Activated T-cell treated with anti-CD3 and anti-CD28 coated beads for 1 hour (primary cell): ENCODE measurements at places on chromosomes 6 and 20.

GRCh38 chr20:25206063-25206403 is 10.5 kb downstream of the ENTPD6 start:
- DNase-seq, result no peak

GRCh38 chr6:39465539-39465938 is 143.0 kb upstream of the KCNK16 start:
- DNase-seq, result no peak

- no peak for DNase-seq
Observed at GRCh38 chr6:166766769-166767168, 139.7 kb upstream of the RPS6KA2 start.

GRCh38 chr6:95243053-95243452 is 334.3 kb upstream of the MANEA start:
- DNase-seq, result no peak

DNA sequence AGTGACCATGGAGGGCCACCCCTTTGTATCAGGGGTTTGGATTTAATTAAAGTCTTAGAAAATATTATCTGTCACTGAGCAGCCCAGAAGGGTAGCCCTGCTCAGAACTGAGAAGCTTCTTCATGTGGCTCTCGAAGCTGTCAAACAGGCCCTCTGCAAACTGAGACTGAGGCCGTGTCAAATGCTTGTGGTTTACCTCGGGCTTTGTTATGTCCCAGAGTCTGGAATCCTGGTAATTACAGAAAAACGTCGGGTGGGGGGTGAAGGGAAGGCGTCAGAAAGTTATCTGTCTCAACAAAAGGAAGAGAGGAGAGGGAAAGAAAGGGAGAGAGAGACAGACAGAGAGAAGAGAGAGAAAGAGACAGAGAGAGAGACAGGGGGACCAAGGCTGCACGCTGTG is 200.8 kb downstream of the BMP7 start:
- DNase-seq, result no peak

DNA sequence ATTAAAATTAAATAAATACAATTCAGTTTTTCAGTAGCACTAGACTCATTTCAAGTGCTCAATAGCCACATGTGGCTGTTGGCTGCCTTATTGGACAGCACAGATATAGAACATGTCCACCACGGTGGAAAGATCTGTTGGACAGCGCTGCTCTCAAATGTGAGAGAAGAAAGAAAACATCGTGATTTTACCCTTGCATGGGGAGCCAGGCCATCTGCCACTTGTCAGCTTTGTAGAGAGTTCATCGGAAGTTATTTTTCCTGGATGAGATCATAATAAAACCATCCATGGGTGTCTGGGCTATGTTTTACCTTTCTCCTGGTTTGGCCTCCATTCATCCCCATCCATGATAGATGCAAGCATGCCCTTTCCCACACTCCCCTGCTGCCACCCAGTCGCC is 5.8 kb upstream of the KIF3B start:
- no peak for DNase-seq

DNA sequence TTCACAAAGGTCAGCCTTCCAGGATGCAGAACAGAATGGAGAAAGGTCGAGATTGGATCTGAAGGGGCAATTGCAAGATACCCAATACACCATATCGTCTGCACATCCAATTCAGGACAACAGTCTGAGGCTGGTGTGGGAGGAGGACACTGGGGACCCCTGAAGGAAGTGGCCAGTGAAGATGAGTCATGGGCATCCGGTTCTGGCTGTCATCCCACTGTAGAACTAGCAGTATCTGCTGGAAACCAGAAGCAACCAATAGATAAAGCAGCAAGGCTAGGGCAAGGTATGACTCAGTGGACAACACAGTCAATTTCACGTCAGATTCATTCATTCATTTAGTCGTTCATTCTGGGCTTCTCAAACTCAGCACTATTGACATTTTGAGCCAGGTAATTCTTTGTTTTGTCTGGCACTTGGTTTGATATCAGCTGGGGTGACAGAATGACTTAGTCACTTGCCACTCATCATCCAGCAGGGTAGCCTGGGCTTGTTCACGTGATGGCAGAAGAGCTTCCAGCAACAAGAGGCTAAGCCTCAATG is 30.3 kb upstream of the SHLD1 start:
- DNase-seq, result no peak

DNA sequence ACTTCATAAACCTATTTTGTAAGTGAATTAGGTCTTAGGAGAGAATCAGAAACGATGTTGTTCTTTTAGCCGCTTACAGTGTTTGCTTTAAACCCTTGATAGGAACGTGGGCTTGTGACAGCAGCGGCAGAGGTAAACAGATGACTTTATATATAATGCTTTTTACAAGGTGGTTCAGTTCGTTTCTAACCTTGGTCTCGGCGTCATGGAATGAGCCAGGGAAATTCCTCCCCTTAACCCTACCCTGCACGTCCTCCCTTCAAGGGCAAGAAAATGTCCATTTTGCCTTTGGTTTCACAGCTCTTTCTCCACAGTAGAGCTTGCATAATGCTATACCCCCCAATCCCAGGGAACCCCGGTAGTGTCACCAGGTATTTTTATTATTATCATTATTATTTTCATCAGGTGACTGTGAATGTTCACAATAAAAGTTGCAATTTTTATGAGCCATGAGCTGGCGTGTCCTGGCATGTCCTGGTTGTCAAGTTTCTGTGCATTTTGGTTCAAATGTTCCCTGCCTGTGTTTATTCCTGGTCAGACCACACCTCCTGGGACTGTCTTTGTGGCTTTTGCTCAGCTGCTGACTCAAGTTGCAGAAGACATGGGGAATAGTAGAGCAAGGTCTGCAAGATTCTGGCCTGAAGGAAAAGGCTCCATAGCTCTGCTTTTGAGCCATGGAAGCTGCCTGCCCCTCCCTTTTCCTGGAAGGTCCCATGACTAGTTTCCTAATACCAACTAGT is 112.8 kb upstream of the BMP2 start:
- no peak for DNase-seq

GRCh38 chr20:41355598-41356203 is 10.9 kb downstream of the EMILIN3 start:
- DNase-seq, result no peak

- no peak for DNase-seq
Observed at GRCh38 chr20:2143594-2143993, 42.0 kb downstream of the STK35 start.

DNA sequence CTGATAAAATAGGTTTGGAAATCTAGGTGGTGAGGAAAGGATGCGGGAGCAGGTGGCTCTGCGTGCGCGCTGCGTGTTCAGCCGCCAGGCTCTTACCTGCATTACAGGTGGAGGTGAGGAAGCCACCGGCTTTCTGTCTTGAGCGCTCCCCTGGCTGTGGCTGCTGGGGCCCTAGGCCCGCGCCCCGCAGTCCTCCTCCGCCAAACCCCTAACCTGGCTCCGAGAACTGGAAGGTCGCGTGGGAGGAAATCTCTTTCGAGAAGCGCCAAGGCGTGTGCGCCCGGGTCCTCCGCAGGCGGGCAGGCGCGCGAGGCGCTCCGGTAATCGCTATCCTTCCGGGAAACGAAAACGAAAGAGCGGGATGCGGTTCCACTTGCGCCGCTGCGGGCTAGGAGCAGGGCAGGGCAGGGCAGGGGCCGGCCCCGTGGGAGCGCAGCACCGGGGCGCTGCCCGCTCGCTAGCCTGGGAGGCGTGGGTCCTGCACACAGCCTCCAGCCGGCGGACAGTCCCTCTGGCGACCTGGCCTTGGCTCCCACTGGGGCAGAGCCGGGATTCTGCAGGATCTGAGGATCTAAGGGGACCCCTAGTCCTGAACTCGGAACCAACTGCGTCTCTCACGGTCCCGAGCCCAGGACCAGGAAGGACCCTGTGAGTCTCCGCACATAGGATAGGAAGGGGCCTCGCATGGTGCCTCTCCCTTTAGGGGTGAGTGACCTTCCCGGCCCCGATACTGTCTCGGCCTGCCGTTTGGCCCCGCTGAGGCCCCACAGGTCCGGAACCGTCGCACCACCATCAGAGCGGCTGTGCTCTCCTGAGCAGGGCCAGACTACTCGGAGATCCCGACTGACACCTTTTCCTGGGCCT is at the start of gene ETV7:
Gene ETV7 (minus strand): TSS at position 230 of the 864 bp plus-strand sequence. CDS start 128 bp downstream, at position 102.
- peak; percentile 3 for DNase-seq

- DNase-seq, result no peak
Observed at GRCh38 chr6:18265787-18266522, 1.6 kb upstream of the DEK start.

DNA sequence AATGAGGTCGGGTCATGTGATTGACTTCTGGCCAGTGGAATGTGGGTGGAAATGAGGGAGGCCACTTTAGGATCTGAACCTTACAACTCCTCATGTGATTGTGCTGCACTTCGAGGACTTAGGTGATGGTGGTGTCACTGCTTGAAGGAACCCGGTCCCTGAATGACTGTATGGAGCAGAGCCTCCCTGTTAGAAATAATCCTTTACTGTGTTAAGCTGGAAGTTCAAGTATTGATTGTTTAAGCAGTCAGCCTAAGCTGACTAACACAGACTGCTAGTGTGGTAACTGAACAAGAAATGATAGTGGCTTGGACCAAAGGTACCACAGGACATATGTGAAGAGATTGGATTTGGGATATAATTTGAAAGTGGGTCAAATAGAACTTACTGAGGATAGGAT is 138.0 kb downstream of the OPN5 start:
- no peak for DNase-seq

- DNase-seq, result no peak
Observed at GRCh38 chr6:118578617-118579016, 30.5 kb downstream of the PLN start.

DNA sequence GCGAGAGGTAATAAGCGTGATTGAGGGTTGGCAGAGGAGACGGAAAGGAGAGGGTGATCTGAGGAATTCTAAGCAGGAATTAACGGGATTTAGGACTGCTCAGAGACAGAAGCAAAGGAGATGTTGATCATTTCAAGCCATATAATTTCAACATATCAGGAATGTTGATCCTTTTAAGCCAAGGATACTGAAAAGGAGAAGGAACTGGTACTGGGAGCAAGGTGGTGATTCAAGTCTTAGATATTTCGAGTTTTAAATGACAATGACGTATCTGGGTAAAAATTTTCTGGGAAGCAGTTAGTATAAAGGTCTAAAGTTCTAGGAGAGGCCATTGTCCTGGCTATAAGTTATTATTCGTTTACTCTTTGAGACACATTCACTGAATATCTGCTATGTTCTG is 91.3 kb upstream of the OGFRL1 start:
- DNase-seq, result no peak

GRCh38 chr20:16011056-16011455 is 562.2 kb downstream of the KIF16B start:
- DNase-seq, result no peak

DNA sequence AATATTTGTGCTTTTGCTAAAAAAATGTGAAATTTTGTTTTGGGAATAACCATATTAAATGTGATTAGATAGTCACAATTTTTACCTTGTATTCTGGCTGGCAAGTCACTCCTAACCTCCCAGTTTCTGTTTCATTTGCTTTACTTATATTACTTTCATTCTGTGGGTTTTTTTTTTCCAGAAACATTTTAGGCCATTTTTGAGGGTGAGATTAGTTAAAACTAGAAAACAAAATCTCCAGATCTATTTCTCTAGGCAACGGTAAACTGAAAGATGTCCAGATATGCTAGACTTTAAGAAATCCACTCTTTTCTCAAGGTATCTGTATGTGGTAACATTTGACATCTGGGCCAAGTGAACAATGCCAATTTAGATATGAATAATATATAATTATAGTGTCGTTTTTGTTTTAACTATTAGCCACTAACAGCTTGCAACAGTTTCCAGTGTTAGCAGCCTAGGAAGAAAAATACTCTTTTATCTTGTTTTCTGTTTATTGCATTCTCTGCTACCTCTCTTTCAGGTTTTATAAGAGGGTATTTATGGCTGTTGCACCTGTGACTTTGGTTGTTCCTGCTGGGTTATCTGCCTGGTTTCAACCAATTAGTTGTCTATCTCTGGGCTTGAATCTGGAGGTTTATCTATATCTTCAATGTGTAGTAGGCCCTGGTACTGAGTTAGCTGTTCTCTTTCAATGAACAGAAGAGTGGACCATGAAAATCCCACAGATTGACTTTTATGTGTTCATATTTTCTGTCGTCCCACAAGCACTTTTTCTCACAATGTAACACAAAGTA is 260.9 kb downstream of the NKAIN2 start:
- no peak for DNase-seq

- DNase-seq, result no peak
Observed at GRCh38 chr20:13468166-13468565, 170.6 kb downstream of the TASP1 start.

- no peak for DNase-seq
Observed at GRCh38 chr6:2166717-2167116, 78.7 kb downstream of the GMDS start.

DNA sequence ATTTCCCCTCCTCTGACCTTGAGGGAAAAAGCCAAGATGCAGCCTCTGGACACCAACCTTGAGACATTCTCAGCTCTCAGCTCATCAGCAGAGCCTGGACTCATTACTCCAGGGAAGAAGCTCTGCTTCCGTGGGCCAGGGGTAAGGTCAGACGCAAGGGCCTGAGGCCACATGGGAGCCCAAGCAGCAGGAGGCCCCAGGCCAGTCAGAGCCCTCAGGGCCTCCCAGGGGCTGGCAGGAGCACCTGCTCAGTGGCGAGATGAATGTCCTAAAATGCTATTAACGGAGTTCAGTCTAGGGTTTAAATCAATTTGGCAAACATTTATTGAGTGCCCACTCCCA is 208.6 kb downstream of the ERMARD start:
- DNase-seq, result no peak

DNA sequence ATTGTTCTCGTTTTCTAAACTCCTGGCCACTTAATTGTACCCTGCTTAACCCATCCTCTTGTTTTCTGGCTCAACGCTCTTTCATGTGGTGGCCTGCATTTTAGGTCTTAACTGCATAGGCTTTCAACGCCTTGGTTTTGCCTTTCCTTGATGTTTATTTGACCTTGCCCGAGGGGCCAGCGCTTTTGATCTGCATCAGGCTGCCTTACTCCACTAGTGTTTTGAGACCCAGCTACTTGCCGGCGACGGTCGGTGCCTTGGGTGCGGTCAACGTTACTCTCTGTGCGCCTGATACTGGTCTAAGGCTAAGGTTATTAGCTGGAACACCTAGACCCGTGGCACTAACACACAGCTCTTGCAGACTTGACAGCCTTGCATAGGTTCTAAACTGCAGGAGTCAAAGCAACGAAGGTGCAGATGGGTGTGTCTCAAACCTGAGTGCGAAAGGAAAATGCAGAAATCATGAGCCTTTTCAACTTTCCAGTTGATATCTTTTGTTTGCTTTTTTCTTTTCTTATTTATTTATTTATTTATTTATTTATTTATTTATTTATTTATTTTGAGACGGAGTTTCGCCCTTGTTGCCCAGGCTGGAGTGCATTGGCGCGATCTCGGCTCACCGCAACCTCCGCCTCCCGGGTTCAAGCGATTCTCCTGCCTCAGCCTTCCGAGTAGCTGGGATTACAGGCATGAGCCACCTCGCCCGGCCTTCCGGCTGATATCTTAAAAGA is 138.8 kb downstream of the HFE start:
- no peak for DNase-seq

DNA sequence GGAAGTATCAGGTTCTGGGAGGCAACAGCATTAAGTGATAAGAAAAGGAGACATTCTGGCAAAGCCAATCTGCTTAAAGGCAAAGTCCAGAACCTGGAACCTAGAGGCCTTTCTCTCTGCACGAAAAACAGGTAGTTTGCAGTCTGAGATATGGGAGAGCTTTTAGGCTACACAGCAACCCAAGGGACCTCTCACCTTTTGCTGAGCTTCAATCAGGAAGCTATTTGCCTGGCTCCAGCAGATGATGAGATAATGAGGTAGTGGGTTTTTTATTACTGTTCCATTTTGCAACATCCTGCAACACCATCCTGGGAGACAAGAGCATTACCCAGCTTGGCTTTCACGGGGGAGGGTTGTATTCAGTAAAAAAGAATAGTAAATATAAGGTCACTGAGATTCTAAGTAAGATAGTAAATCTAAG is 143.1 kb downstream of the ADGRG6 start:
- DNase-seq, result no peak
